ENCODE measurements at places on chromosomes 11 and 22. TPM values are rescaled to one million over a fixed set of nuclear protein-coding genes. Genes with fewer than 3 reads are reported as not detected.

Gene MIEF1
- total RNA-seq = 21.4 TPM

Gene ELMOD1
- total RNA-seq = 0.15 TPM

Gene FOLR2
- total RNA-seq = not detected

Gene APOL4
- not detected for total RNA-seq

Gene PRDX5
- total RNA-seq = 465 TPM

Gene LRRC75B
- 8.9 TPM for total RNA-seq

Gene ALX4
- 4.1 TPM for total RNA-seq

Gene CD3E
- total RNA-seq = not detected

Gene CDC42BPG
- total RNA-seq = 1.9 TPM

Gene OPCML
- not detected for total RNA-seq

Gene MB
- 7.1 TPM for total RNA-seq

Gene SLC39A13
- total RNA-seq = 43.5 TPM

Gene KDELR3
- 19.6 TPM for total RNA-seq

Gene FGF3
- total RNA-seq = not detected

Data from A549 treated with RU486 at 1 μM for 4 hours (cell line).